ENCODE measurements at places on chromosomes 4 and X.
A peak's percentile ranks its signal among the peaks of the same experiment; 100 is the strongest.

DNA sequence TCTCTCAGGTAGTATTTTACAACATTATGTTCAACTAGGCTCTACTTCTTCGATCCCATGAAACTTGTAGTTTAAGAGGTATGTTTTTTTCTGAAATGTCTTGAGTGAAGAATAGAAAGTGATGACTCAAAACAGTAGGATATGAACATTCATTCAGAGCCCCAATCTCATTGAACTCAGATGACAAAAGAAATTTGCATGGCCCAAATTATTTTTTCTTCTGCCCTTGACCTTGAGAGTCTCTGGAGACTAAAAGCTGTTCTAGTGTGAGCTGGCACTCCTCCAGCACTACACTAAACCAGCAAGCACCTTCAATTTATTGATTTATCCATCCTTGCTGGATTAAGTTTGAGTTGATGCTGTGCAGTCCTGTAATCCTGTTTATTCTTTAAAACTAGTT is 4.0 kb downstream of the DCLK2 start:
- no peak for DNase-seq

- no peak for DNase-seq
These were observed 396.2 kb upstream of the F9 start for GRCh38 chrX:139134316-139134715.

DNA sequence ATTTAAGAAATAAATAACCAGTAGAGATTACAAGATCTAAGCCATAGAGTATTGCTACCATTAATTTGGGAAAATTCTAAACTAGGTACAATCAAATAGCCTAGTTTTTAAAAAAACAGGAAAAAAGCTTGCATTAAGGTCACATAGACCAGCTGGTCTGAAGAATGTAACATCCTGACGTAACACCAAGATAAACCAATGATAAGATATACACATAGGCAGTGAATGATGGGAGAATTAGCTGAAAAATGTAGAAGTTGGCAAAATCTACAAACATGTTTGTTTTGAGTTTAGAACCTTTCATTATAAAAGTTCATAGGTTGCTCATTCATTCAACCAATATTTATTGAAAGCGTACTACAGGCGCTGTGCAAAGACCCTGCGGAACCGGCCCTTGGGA is 120.0 kb downstream of the SH3RF1 start:
- no peak for DNase-seq

GRCh38 chrX:111411983-111412382 is at the start of gene DCX:
Gene DCX, minus strand, starts transcription at chrX:111412192. Its CDS starts 1,794 bp downstream, at chrX:111410398.
- DNase-seq: no peak

- DNase-seq: peak; percentile 8
These were observed 161.9 kb upstream of the STK26 start for GRCh38 chrX:131861088-131861787.

GRCh38 chr4:100367451-100367850 is 150.4 kb downstream of the EMCN start:
- no peak for DNase-seq

DNA sequence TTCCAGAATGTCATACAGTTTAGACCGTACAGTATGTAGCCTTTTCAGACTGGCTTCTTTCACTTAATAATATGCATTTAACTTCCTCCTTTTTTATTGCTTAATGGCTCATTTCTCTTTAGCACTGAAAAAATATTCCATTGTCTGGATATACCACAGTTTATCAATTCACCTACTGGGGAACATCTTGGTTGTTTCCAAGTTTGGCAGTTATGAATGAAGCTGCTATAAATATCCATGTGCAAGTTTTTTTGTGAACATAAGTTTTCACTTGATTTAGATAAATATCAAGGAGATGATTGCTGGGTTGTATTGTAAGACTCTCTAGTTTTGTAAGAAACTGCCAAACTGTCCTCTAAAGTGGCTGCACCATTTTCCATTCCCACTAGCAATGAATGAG is 375.5 kb downstream of the PCDH18 start:
- DNase-seq: no peak

DNA sequence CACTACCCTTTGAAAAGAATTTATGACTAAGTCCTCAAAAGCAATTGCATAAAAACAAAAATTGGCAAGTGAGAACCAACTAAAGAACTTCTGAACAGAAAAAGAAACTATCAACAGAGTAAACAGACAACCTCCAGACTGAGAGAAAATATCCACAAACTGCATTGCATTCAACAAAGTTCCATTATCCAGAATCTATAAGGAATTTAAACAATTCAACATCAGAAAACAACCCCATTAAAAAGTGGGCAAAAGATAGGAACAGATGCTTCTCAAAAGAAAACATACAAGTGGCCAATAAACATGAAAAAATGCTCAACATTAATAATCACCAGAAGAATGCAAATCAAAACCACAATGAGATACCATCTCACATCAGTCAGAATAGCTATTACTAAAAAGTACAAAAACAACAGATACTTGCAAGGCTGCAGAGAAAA is 130.2 kb downstream of the GASK1B start:
- no peak for DNase-seq

All from hematopoietic multipotent progenitor cell treated with erythropoietin and hydrocortisone succinate and interleukin-3 and kit ligand, for 4 days (in vitro differentiated cells).